ENCODE measurements at places on chromosomes 3 and 15.

- DNase-seq = no peak
These were observed 115.8 kb upstream of the PLCL2 start for GRCh38 chr3:16768956-16769355.

DNA sequence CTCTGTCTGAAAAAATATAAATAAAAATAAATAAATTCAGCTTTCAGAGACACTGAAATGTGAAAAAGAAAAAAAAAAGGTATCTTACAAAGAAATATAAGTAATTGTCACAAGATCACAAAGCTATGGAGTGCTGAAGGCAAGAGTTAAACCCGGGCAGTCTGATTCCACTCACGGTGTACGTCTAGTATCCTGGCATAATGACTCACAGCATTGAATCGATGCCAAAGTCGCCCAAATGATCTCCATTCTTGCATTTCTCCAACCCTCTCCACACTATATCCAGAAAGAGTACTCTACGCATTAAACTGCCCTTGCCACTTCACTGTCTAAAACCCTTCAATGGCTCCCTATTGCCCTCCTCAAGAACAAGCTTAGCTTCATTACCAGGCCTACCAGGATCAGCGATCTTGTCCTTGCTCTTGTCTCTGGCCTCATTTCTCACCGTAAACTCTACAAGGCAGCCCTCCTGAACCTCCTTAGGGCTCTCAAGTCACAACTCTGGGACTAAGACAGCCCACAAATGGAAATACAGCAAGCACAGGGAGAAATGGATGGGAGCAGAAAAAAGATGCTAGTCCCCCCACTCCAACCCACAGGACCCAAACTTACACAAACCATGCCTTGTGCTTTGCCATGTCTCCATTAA, 7.7 kb downstream of the SUCLG2 start:
- no peak for DNase-seq

GRCh38 chr3:177561769-177562392, 364.6 kb upstream of the TBL1XR1 start:
- DNase-seq = no peak

- no peak for DNase-seq
These were observed 64.6 kb downstream of the ARNT2 start for GRCh38 chr15:80468796-80469195.

GRCh38 chr3:183800243-183800863, 25.0 kb downstream of the MAP6D1 start:
- no peak for DNase-seq

- no peak for DNase-seq
These were observed 250.5 kb downstream of the ADAMTSL3 start for GRCh38 chr15:83904107-83905040.

GRCh38 chr3:105868431-105868741, 426 bp downstream of the CBLB start:
- DNase-seq = no peak

DNA sequence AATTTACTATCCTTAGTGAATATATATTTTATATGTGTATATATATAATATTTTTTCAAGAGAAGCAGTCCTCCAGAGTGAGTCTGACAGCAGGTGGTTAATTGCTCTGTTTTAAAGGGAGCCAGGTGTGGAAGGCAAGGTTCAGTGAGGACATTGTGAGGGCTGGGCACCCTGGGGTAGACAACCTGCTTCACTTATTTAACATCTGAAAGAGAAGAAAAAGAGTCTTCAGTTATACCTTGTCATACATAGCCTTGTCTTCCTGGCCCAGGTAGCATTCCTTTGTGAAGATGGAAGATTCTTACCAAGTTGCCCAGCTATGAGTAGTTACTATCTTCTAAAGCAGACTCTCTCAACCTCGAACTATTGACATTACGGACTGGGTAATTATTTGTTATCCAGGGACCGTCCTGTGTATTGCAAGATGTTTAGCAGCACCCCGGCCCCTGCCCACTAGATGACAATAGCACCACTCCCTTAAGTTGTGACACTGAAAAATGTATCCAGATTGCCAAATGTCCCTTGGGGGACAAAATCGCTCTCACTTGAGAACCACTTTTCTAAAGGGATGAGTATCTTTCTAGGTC, 336.0 kb upstream of the TRIM42 start:
- no peak for DNase-seq

DNA sequence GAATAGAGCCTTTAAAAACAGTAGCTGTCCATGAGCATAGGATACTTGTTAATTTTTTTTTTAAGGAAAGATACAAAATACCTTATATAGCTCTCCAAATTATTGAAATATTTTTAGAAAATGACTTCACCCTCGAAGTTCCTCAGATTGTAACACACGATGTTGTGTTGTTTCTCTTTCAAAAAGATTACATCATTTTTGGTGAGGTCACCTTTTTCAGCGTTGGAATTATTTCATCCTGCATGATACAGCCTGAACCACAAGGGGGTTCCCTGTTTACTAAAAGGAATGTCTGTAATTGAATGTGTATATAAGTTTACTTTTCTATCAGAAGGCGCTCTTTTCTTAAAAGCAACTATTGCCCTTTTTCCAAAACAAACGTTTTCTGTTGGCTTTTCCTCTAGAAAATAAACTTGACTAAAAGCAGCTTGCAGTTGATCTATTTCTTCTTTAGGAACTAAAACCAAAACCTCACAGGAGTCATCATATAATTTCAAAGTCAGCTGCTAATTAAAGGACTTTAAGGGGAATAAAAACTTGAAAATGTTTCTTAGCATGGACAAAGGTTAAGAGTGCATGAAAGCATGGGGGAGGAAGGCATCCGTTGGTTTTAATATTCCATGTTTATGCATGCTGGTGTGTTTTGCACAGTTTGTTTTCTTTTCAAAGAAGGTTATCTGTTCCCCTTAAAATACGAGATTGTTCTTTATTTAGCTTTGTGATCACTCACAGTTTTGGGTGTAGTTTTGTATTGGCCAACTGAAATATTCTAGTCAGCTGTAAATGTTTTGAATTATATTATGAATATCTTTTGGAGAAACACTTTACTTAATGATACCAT, 29.4 kb downstream of the LYSMD4 start:
- no peak for DNase-seq

DNA sequence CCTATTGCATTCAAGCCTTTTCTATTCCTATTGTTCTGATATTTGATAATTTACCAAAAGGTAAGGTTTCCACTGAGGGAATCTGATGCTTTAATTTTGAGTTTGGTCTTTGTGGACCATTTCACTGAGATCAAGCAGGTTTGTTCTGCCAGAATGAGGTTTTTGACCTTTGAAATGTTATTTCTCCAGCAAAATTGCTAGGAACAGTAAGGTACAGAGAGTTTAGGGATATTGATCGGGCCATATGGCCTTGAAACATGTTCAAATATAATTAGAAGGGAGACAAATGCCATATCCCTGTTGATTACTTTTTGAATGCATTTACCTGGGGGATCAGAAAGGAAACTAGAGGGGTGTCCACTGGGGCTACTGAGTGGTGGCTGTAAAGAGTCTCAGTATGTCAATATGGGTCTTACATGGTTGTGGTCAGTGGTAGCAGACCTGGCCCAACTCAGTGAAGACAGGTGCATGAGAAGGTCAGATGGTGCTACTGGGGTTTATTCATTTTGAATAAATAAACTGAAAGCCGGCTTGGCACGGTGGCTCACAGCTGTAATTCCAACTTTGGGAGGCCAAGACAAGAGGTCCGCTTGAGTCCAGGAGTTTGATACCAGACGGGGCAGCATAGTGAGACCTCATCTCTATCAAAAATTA, 100.2 kb downstream of the SV2B start:
- DNase-seq = no peak

- no peak for DNase-seq
These were observed 126.7 kb downstream of the UACA start for GRCh38 chr15:70636540-70637165.

- no peak for DNase-seq
These were observed 12.8 kb downstream of the PPCDC start for GRCh38 chr15:75036212-75036616.

- no peak for DNase-seq
These were observed 100.2 kb upstream of the PTX3 start for GRCh38 chr3:157336252-157337009.

- no peak for DNase-seq
These were observed 666 bp upstream of the SEMA3F start for GRCh38 chr3:50154476-50154839.

DNA sequence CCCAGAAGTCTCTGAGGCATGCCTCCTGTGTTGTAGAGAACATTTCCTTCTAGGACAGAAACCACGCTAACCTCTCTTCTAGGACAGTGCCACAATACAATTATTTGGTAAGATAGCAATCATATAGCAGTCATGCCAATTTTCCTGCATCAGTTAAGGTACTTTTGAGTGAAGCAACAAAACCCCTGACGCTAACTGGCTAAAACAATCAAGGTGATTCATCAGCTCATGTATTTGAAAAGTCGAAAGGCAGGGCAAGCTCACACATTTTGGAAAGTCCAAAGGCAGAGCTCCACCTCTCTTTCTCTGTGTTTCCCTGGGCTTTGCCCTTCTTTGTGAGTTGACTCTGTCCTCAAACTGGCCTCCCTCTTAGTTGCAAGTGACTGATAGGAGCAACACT, 10.1 kb downstream of the TERC start:
- DNase-seq = no peak

DNA sequence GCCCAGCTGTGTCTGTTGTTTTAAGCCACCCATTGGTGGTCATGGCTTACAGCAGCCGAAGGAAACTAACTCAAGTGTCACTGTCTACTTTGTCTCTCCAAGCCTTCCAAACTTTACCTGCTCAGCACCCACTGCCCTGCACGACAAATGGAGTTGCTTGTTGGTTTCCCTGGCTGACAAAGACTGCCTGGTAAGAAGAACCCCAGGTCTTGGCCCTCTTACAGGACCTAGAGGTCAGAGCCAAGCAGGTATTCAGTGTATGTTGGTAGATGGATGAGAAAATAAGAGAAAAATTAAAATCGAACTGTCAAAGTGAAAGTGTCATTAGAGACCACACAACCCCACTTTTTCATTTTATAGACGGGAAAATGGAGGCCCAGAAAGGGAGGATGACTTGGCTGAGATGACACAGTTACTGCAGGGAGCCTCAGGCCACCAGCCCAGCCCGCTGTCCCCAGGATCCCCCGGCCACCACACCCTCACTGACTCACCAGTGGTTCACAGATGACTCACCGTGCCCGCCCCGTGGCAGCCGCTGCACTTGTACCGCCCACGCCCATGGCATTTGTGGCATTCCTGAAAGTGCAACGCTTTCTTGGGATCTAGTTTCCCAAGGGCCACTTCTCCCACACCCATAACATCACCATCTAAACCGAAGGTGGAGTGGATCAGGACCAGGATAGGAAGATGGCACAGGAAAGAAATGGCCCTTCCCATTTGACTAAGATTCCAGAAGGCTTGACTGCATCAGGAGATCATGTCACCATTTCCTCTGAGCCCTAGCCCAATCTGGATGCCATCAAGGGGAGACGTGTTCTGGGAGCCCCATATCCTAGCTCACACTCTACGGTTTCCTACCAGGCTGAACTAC, 15.2 kb downstream of the SSUH2 start:
- DNase-seq = no peak

DNA sequence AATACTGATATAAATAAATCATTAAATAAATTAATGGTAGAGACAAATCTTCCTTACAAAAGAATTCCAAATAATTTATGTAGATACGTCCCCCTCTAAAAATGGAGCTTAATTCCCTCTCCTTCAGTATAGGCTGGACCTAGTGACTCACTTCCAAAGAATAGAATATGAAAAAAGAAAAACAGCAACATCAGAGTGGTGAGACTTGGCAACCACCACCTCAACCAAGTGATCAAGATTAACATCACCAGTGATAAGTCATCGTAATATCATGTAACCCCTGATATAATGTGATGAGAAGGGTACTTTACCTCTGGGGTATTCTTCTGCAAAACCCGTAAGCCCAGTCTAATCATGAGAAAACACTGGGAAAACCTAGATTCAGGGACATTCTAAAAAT, 13.4 kb downstream of the GOLGB1 start:
- no peak for DNase-seq

DNA sequence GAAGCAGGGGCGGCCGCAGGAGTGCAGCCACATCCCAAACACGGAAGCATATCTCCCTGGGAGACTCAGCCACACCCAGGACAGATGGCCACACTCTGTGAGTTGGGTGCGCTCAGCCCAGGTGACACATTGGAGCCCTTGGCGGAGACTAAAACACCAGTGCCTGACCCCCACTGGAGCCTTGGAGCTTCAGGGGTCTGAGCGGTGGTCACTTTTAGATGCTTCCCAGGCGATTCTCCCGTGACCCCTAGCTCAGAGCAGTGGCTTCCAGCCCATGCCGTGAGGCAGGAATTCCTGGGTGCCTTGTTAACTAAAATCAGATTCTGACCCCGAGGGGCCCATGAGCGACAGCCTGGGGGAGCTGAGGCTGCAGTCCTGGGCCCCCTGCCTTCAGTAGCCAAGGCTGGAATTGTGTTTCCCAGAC, 54.5 kb downstream of the PLXNA1 start:
- DNase-seq = no peak

DNA sequence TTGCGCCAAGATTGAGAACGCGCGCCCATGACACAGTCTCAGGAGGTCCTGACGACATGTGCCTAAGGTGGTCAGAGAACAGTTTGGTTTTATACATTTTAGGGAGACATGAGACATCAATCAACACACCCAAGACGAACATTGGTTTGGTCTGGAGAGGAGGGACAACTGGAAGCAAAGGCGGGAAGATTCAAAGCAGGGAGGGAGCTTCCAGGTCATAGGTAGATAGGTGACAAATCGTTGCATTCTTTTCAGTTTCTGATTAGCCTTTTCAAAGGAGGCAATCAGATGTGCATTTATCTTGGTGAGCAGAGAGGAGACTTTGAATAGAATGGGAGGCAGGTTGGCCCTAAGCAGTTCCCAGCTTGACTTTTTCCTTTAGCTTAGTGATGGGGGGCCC, 828.4 kb upstream of the DPPA4 start:
- no peak for DNase-seq

GRCh38 chr15:99863550-99864198, 130.4 kb upstream of the LYSMD4 start:
- DNase-seq = no peak

GRCh38 chr15:75696311-75696720, 16.3 kb downstream of the CSPG4 start:
- DNase-seq = no peak

DNA sequence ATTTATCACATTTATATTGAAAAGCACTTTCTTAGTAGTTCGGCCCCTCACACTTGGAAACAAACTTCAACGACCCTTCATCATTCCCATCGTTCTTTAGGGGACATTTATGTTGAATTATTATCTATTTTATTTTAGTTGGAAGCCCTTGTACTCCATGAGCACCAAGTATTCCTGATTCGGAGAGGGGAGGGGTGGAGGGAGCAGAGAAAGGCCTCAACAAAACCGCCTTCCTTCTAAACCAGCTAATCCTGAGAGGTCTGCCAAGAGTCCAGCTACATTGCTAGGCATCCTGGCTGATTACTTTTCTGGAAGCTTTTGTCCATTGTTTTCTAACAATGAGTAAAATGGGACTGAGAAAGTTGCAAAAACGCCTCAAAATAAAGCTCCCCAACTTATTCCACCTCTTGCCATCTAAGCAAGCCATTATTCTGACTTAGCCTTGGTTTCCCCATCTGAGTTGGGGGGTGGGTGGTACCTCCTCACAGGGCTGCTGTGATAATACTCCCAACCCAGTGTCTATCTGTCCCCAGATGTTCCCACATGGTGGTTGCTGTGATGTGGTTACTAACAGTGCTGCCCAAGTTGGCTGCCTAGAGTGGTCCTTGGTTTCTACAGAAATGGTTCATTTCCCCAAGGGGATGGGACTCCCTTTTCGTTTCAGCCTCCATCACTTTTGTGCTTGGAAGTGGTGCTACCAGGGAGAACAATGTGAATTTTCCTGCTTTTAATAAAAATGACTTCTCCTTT, 1.2 kb upstream of the TMEM158 start:
- DNase-seq = no peak

All from stimulated activated CD8-positive, alpha-beta memory T cell treated with anti-CD3 and anti-CD28 coated beads, Interleukin-7, amount 100 ng/mL, for 1 hour (primary cell).